Thymus (tissue), 14 donors: ENCODE measurements at places on chromosomes 13 and 19. TPM values are rescaled to one million over a fixed set of nuclear protein-coding genes. Genes with fewer than 3 reads are reported as not detected.

- no peak for DNase-seq
- no peaks in the 10 kb centered on the region for H3K4me1 ChIP-seq
- H3K4me3 ChIP-seq = no peak overlapping the region
These were observed 463.4 kb upstream of the MIR17HG start for GRCh38 chr13:90884066-90884465.

DNA sequence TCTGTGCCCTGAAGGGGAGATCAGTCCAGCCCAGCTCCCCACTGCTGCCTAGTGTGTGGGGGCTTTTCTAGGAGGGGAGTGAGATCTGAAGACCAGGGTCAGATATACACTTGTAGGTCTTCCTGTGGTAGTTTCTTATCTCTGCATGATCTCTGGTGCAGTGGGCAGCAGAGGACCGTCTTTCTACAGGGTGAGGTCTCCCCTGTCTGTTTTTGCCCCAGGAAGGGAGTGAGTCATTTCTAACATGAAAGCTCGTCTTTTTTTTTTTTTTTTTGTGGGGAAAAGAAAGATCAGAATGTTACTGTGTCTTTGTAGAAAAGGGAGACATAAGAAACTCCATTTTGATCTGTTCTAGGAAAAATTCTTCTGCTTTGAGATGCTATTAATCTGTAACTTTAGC is 8.8 kb upstream of the ZNF808 start:
- H3K36me3 ChIP-seq = no peaks in the 10 kb centered on the region
- no peak overlapping the region for H3K27ac ChIP-seq
- no peak for DNase-seq
- no peaks in the 10 kb centered on the region for H3K4me1 ChIP-seq
- no peak overlapping the region for H3K4me3 ChIP-seq
- no peaks in the 10 kb centered on the region for H3K27me3 ChIP-seq

DNA sequence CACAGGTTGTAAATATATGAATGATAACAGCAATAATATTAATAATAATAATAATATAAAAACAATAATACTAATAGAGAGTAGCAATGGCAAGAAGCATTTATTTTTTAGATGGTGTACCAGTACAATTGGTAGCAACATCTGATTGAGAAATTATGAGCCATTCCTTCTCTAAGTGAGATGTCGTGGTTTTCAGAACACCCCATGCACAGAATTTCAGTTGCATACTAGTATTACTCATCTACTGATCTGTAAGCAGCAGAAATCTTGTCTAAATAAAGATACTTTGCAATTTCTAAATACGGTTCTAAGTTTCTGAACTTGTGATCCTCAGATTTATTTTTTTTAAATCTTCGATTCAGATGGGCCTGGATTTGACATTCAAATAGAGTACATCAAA is 788.0 kb upstream of the ATXN8OS start:
- no peak for DNase-seq
- no peaks in the 10 kb centered on the region for H3K4me1 ChIP-seq
- no peak overlapping the region for H3K27ac ChIP-seq
- no peaks in the 10 kb centered on the region for H3K36me3 ChIP-seq
- no peak overlapping the region for H3K4me3 ChIP-seq
- H3K27me3 ChIP-seq = no peaks in the 10 kb centered on the region

DNA sequence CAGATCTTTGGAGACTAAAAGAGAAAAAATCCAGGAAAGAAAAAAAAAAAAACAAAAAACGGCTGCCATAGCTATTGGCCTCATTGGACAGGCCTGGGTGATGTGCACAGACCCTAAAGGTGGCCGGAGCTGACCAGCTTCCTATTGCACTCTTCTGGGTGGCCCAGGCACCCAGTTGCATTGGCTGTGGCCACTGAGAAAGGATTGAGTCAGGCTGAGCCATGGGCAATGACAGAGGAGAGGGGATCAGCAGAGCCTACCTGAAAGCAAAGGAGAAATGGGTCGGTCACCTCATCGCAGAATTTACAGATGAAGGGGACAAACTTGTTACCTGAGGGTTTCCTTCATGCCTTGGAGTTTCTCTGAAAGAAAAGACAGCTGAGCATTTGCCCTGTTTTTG is 17.3 kb downstream of the HMGB1 start:
- H3K4me3 ChIP-seq = no peak overlapping the region
- no peak overlapping the region for H3K27ac ChIP-seq
- H3K4me1 ChIP-seq = peaks cover 7% of the 10 kb centered on the region
- no peak for DNase-seq
- peaks cover 9% of the 10 kb centered on the region for H3K27me3 ChIP-seq

DNA sequence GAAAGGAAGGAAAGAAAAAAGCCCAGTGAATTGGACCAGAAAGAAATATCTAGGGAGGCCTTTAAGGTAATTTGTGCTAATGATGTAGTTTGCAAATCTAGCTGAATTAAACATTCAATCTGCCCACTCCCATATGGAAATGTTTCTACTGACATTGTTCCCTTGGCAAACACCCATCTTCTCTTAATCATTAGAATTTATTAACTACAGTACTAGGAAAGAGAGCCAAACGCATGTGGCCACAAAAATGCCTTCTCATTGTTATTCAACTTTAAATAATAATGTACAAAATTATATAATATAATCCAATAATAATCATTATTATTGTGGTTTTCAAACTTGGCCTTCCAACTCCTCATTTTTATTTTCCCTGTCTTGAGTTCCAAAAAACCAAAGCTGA is 234.7 kb downstream of the NHLRC3 start:
- H3K27ac ChIP-seq = no peak overlapping the region
- H3K27me3 ChIP-seq = no peaks in the 10 kb centered on the region
- H3K4me3 ChIP-seq = no peak overlapping the region
- H3K36me3 ChIP-seq = no peaks in the 10 kb centered on the region

- H3K27me3 ChIP-seq = no peaks in the 10 kb centered on the region
- H3K4me1 ChIP-seq = no peaks in the 10 kb centered on the region
- no peaks in the 10 kb centered on the region for H3K36me3 ChIP-seq
These were observed 408.3 kb downstream of the KLF5 start for GRCh38 chr13:73467125-73467524.

DNA sequence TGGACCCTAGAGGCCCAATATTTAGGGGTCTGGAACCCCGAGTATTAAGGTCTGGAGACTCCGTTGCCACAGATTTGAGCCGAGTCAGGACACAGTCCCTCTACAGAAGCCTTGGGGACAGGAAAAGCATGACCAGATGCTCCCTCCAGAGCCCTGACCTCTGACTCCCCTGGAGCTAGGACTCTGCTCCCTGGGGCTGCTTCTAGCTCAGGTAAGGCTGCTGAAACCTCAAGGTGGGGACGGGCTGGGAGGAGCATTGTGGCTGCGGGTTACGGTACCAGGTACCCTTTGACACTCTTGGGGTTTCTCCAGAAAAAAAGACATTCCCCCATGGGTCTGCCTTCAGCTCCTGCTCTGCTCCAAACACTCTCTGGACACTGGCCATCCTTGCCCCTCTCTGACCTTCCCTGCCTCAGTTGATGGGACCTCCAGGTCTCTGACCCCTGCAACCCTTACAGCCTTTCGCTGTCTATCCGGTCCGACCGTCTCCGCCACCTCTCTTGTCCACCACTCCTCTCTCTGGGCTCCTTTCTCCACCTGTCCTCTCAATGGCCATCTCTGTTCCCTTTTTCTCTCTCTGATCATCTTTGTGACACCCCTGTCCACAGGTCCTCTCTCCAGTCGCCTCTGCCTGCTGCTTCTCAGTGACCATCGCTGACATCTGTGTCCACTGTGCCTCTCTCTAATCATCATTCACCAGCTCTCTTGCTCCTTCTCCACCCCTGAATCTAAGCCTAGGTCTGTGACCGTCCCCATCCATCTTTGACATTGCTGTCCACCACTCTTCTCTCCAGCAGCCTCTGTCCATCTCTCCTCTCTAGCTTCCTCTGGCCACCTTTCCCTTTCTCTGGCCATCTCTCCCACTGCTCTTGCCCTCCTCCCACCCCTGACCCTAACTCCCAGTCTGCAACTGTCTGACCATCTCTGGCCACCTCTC is 1.4 kb downstream of the LRFN3 start:
- H3K36me3 ChIP-seq = no peaks in the 10 kb centered on the region
- peaks cover 30% of the 10 kb centered on the region for H3K27me3 ChIP-seq
- H3K27ac ChIP-seq = no peak overlapping the region
- H3K4me1 ChIP-seq = peaks cover 13% of the 10 kb centered on the region
- DNase-seq = no peak

Gene HOMER3
- 34.0 TPM for polyA plus RNA-seq

GRCh38 chr19:610071-610800 is 20.6 kb downstream of the HCN2 start:
- no peaks in the 10 kb centered on the region for H3K27me3 ChIP-seq
- H3K27ac ChIP-seq = peak overlapping the region; percentile 69
- peaks cover 7% of the 10 kb centered on the region for H3K4me1 ChIP-seq
- no peak for DNase-seq

DNA sequence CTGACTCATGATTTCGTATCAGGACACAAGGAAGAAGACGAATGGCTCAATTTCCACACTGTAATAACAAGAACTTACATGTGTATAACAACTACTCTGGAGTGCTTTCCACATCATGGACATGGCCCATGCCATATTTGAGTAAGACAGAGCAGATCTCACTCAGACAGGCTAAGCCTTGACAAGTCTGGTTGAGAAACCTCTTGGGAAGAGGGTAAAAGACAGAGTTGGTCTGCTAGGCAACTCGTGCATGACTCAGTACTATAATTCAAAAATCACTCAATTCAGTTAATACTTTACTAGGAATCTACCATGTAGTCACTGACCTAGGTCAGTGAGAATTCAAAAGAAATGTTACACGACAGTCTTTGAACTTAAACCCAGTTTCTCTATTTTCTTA is 5.7 kb upstream of the THSD1 start:
- peaks cover 8% of the 10 kb centered on the region for H3K36me3 ChIP-seq
- H3K4me1 ChIP-seq = no peaks in the 10 kb centered on the region

Gene CLDN10
- 1.1 TPM for polyA plus RNA-seq

Gene SHISA2
- polyA plus RNA-seq = 7.1 TPM

GRCh38 chr19:45972947-45973540 is 621 bp downstream of the NOVA2 start:
- H3K4me3 ChIP-seq = no peak overlapping the region
- no peaks in the 10 kb centered on the region for H3K4me1 ChIP-seq
- no peaks in the 10 kb centered on the region for H3K36me3 ChIP-seq
- H3K27ac ChIP-seq = no peak overlapping the region
- no peak for DNase-seq
- H3K27me3 ChIP-seq = peaks cover 76% of the 10 kb centered on the region

DNA sequence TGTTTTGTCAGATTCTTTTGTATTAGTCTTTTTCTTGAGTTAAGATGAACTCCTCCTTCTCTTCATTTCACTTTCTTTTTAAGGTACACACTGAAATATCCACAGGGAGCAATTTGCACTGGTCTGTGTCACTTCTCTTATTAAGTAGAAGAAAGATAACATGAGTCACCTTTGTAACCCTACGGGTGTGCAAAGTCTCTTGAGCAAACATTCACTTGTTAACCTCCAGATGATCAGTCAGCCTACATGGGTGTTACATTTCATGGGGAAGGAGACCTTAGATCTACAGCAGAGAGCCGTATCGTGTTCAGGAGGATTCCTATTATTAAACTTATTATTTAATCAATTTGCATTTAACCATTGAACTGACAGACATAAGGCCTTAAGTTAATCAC is 5.1 kb downstream of the ZNF507 start:
- peaks cover 47% of the 10 kb centered on the region for H3K36me3 ChIP-seq
- H3K27me3 ChIP-seq = no peaks in the 10 kb centered on the region
- no peak overlapping the region for H3K4me3 ChIP-seq
- peaks cover 6% of the 10 kb centered on the region for H3K4me1 ChIP-seq
- DNase-seq = no peak
- no peak overlapping the region for H3K27ac ChIP-seq

GRCh38 chr13:35797991-35798390 is 321.5 kb upstream of the MAB21L1 start:
- DNase-seq = no peak
- H3K27ac ChIP-seq = no peak overlapping the region
- no peaks in the 10 kb centered on the region for H3K27me3 ChIP-seq
- no peak overlapping the region for H3K4me3 ChIP-seq

Gene SIGLEC12
- polyA plus RNA-seq = 1.1 TPM

DNA sequence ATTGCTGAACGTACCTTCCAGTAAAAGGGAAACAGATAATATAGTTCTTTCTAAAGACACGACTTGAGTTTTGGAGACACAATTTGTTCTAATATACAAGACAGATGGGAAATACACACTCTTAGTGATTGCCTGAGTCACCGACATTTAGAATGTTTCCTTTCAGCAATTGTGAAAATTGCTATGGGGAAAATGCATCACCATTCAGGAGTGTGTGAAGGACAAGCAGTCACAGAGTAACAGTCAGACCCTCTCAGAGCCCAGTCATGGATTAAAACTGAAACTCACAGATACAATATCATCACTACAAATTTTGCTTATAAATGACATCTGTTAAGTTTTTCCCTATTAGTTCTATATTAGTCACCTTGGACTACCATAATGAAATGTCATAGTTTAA is 286.1 kb downstream of the SPRY2 start:
- H3K4me3 ChIP-seq = no peak overlapping the region
- H3K27ac ChIP-seq = no peak overlapping the region
- no peak for DNase-seq
- H3K36me3 ChIP-seq = no peaks in the 10 kb centered on the region

DNA sequence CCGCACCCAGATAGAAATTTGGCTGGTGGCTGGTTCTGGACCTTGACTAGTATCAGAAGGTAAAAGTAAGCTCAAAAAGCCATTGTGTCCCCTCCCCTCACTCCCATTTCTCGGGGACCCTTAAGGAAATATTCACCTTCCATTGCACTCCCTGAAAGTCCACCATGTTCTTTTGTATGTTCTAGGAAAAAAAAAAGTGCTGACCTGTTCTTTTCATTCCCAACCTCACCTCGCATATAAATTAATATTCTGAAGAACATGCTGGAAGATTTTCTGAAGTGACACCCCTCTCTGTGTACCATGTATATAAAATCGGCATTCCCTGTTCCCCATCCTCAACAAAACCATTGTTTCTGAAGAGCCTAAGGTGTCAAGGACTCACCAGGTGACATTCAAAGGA is 43.2 kb downstream of the ZNF557 start:
- no peak overlapping the region for H3K4me3 ChIP-seq
- no peaks in the 10 kb centered on the region for H3K27me3 ChIP-seq
- H3K36me3 ChIP-seq = peaks cover 3% of the 10 kb centered on the region
- peaks cover 5% of the 10 kb centered on the region for H3K4me1 ChIP-seq
- H3K27ac ChIP-seq = no peak overlapping the region

Gene PALM3
- polyA plus RNA-seq = 0.18 TPM

- peak within 1 kb of the TSS; percentile 100 for H3K27ac ChIP-seq
- H3K4me3 ChIP-seq = peak within 1 kb of the TSS; percentile 96
- peaks cover 35% of the 10 kb centered on the region for H3K36me3 ChIP-seq
- no peaks in the 10 kb centered on the region for H3K27me3 ChIP-seq
These were observed at the start of gene MRPL54 for GRCh38 chr19:3762501-3763459. Gene MRPL54 (plus strand): TSS chr19:3762682. CDS start chr19:3762701, 19 bp downstream.

- no peak overlapping the region for H3K27ac ChIP-seq
- no peak for DNase-seq
- peaks cover 35% of the 10 kb centered on the region for H3K36me3 ChIP-seq
- H3K4me3 ChIP-seq = no peak overlapping the region
- peaks cover 11% of the 10 kb centered on the region for H3K4me1 ChIP-seq
- peaks cover 16% of the 10 kb centered on the region for H3K27me3 ChIP-seq
These were observed 4.1 kb downstream of the ZNF296 start for GRCh38 chr19:45071969-45072790.
